ENCODE measurements at places on chromosomes 5 and 9.

DNA sequence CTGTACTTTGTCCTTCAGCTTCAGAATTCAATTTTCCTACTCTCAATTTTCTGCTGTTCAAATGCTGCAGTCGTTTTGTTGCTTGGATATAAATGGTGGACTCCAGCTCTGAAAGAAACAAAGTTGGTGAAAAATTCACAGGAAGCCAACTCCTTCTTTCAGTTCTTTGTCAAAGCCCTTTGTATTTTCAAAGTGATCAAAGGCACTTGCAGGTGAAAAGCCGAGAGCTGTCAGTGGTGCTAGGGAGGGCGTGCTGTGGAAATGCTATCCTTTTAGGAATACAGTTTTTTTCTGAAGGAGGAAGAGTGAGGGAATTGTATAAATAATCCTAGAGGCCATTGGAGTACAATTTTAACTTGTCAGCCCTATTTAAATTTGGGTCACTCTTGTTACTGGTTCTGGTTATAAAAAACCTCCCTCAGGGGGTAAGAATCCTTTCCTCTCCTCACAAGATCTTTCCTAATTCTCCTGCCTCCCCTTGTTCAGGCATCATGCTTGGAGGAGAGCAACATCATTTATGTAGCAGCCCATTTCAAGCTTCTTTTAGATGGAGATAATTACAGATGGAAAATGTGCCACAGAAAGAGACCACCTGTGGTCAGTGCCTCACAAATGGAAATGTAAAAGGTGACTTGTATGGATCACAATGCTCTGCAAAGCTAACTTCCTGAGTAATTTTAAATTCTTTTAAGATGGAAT is 62.5 kb upstream of the GHR start:
- DNase-seq = no peak

GRCh38 chr5:120388016-120388781 is 75.9 kb upstream of the PRR16 start:
- no peak for DNase-seq

- DNase-seq = no peak
Observed at GRCh38 chr9:120927269-120928014, 846 bp upstream of the TRAF1 start.

DNA sequence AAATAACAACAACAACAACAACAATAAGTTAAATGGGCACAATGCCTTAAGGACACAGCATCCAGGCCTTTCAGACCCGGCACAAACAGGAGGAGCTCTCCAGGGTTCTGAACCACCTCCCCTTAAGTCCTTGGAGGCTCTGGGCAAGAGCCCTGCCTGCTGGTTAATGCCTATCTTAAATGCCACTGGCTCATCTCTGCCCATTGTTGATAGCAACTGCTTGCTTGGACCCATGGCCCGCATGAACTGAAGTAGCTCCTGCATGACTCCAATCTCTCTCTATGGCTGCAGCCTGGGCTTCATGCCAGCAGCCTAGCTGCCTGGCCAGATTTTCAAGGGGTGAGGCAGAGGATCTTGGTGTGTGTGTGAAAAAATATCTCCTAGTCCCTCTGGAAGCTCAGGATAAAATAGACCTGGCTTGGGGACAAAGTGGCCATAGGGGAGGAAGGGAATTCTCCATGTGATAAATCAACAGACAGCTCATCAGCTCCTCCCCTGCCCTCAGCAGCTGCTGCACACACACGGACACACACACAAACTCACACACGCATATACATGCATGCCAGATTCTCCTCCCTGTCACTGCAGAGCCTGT is 27.4 kb downstream of the FAM219A start:
- DNase-seq = peak; percentile 87

DNA sequence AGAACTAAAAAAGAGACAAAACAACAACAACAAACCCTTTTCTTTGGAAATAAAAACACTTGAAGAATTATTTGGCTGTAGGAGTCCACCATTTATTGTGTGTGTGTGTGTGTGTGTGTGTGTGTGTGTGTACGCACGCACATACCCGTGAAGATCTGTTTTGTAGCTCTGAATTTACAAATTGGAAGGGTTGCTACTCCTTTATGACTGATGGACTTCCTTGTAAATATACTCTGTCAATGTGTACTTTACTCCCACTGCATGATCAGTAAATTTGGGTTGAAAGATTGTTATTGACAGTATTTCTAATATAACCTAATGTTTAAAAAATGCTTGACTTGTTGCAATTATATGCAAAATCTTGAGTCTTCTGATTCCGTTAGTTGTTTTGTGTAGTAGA is 148.1 kb downstream of the ATG10 start:
- DNase-seq = no peak

- no peak for DNase-seq
Observed at GRCh38 chr5:142311725-142312124, 13.1 kb downstream of the SPRY4 start.

Data from NCI-H2081 treated with DMSO at 0.1 percent for 48 hours (cell line).